ENCODE measurements at places on chromosomes 2 and 18.

DNA sequence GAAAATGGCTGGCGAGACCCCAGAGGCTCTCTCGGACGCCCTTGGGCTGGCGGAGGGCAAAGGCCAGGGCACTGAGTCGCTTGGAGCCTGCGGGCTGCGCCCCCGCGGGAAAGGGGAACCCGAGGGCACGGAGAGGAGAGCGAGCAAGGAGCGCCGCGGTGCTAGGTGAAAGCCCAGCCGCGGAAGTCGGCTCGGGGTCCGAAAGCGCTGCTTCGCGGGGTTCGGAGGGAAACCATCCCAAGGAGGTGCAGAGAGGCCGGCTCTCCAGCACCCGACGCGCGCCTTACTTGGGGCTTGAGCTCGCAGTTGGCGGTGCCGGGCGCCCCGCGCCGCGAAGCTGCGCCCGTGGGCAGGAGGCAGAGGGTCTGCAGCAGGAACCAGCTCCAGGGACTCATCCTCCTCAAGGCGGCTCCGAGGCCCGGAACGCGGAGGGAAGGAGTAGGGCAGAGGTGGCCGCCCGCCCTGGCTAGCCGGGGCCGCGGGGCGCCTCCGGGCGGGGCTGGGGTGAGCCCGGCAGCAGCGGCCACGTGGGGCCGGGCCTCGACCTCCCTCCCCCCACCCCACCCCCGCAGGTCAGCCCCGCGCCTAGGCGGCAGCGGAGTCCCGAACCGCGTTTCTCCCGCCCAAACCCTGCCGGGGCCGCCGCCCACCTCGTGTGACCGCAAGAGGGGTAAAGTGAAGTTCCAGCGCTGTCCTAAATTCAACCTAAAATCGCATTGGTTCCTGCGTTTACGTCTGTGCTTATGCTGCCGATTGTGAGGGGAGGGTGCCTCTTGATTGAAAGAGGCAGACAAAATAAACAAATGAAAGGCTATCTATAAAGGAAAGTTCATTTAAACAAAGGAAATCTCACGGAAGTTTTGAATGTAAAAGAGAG, at the start of gene TRABD2A:
Gene TRABD2A (minus strand): TSS at position 440 of the 877 bp plus-strand sequence. CDS start 45 bp downstream, at position 395.
- no peak for DNase-seq

DNA sequence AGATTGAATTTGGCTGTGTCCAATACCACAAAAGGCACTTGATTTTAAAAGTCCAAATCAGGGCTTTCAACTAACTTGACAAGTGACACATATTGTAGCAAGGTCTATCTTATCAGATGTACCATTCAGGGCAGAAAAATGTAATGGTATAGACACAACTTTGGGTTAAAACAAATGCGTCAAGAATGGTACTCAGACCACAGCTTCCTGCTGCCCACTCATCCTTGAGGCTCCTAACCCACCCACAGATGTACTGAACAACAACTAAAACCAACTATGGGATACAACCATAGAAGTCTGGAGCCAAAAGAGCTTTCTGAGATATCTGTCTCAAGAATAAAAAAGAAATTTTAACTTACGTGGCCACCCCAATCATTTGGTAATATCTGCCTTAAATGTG, 105.2 kb downstream of the RBM43 start:
- DNase-seq: no peak

GRCh38 chr18:49025767-49026500, 75.2 kb upstream of the SMAD7 start:
- DNase-seq: no peak

GRCh38 chr2:185484602-185485001, 254.0 kb upstream of the FSIP2 start:
- no peak for DNase-seq

DNA sequence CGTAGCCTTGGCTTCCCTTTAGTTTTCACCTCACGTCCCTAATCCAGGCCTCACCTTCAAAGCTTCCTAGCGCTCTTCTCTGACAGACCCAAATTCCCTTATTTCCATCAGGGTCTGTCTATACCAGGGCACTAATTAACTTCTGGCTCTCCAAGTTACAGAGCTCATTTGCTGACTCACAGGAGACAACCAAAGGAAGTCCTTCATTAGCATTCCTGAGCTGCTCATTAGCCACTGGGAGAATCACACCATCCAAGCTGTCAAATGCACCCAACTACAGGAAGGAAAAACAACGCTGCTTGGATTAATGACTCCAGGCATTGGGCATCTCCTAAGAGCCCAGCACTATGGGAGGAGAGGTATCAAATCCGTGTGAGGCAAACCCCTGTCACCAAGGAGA, 109.8 kb upstream of the ALK start:
- no peak for DNase-seq

- no peak for DNase-seq
Observed at GRCh38 chr18:49026501-49027373, 76.0 kb upstream of the SMAD7 start.

DNA sequence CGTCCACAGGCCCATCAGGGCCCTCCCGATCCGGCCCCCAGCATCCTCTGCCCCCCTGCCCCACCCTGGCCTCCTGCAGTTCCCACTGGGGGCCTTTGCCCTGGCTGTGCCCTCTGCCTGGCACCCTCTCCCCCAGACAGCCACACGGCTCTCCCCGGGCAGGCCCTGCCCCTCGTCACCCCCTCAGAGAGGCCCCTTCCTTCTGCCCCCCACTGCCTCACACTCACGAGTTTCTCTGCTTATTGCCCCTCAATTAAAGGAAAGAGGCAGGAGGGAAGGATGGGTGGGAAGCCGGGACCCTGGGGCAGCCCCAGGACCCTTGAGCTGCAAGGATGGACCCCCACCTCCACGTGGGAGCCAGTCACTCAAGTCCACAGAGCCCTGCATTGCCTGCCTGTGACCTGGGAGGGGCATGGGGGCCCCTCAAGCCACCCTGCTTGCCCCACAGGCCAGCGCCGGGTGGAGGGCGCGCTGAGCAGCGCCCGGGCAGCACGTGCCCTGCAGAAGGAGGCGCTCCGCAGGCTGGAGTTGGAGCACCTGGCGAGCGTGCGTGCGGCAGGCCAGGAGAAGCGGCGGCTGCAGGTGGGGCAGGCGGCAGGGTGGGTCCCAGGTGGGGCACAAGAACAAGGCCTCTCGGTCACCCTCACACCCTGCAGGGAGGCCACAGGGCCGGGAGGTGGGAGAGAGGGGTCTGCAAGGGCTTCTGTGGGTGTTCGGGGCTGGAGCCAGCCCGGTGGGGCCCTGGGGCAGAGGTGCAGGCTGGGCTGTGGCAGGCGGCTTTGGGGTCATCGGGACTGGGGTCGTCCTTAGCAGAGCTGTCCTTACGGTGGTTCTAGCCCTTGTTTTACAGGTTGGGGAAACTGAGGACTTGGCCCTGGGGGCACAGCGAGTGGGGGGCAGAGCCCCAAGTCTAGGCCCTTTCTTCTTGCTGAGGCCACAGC, 30.5 kb upstream of the SNED1 start:
- no peak for DNase-seq

- no peak for DNase-seq
Observed at GRCh38 chr2:190843890-190844699, 36.5 kb upstream of the GLS start.

- no peak for DNase-seq
Observed at GRCh38 chr2:190981733-190982132, 32.2 kb downstream of the STAT1 start.

- DNase-seq: no peak
Observed at GRCh38 chr2:35067420-35067819, 1288.2 kb upstream of the CRIM1 start.

- DNase-seq: peak; percentile 23
Observed at GRCh38 chr18:48872234-48873145, 78.3 kb downstream of the SMAD7 start.

DNA sequence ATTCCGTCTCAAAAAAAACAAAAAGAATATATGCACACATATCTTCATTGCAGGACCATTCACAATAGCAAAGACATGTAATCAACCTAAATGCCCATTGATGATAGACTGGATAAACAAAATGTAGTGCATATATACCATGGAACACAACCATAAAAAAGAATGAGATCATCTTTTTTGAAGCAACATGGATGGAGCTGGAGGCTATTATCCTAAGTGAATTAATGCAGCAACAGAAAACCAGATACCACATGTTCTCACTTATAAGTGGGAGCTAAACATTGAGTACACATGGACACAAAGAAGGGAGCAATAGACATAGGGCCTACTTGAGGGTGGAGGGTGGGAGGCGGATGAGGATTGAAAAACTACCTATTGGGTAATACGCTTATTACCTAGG, 8.8 kb downstream of the NT5C1B start:
- no peak for DNase-seq

- DNase-seq: no peak
Observed at GRCh38 chr2:232319803-232320442, 58.6 kb upstream of the ALPP start.

DNA sequence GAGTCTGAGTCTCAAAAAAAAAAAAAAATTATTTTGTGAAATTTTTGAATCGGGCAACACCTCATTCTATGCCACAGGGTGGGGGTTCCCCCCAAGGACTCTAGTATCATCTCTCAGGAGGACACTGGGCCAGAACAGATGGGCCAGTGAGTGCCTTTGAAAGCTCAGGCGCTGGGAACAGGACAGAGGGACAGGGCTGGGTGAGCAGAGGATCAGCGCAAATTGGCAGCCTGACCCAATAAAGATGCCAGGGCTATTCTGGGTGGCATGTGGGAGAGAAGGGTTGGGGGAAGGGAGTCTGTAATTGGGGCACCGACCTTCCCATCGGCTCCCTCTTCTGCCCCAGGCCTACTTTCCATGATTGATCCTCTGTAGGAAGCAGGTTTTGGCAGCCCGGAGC, 44.0 kb downstream of the KIF3C start:
- DNase-seq: no peak

DNA sequence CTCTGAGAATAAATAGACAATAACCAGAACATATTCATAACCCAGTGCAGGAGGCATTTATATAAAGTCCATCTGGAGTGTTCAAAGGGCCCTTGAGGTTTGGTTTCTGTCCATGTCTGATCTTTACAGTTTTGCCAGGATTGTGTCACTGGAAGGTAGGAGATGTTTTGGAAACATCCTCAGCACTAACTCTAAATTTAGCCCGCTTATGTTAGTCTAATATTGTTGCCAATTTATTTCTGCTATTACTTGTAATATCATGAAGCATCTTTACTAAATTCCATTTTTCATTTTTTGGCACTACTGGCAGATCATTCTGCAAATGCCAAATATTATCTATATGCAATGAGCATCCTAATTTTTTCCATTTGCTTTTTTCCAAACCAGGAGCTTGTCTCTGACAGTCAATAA, 22.4 kb upstream of the REV1 start:
- DNase-seq: no peak

DNA sequence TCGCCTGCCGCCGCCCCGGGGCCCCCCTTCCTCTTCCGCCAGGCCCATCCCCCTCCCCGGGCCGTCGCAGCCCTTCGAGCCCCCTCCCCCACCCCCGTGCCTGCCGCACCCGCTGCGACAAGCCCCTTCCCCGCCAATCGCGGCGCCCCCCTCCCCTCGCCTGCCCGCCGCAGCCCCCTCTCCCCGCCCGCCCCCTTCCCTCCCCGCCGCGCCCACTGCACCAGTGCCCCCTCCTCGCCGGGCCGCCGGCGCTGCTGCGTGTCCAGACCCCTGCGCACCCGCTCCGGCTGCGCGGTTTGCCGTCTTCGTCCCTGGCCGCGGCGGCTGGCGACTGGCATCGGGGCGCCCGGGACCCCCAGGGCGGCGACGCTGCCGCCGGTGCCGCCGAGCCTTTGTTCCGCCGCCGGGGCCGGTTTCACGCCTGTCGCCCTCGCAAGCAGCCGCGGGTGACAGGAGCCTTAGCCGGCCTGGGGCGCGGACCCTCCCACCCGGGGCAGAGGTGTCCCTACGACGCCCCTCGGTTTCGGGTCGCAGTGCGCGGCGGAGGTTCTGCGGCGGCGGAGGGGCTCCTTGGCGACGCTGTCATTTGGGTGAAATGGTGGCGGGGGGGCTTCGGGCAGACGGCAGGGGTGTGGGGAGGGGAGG, 18.1 kb downstream of the GPC1 start:
- no peak for DNase-seq

GRCh38 chr2:180033993-180034894, 27.1 kb upstream of the CWC22 start:
- DNase-seq: no peak

- no peak for DNase-seq
Observed at GRCh38 chr2:59752071-59752470, 801.4 kb downstream of the BCL11A start.

GRCh38 chr2:57180042-57180567, 866.5 kb upstream of the VRK2 start:
- no peak for DNase-seq

- no peak for DNase-seq
Observed at GRCh38 chr2:185202381-185202780, 536.2 kb upstream of the FSIP2 start.

DNA sequence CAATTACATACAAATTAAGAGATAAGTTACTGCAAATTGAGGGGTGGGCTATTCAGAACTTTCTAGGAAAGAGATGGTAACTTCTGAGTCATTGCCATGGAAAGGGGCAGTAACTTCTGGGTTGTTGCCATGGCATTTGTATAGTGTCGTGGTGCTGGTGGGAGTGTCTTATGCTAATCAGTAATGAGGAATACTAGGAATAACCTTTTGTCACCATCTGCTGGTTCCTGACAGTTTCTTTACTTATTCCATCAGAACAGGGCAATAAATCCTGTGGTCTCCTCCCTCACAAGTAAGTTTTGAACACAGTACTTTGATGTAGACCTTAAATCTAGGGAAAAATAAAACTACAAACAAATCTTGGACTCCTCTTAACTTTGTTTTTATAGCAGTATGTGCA, 435.4 kb downstream of the BCL11A start:
- no peak for DNase-seq

- peak; percentile 72 for DNase-seq
Observed at GRCh38 chr18:55509631-55510324, 78.2 kb downstream of the TCF4 start.

DNA sequence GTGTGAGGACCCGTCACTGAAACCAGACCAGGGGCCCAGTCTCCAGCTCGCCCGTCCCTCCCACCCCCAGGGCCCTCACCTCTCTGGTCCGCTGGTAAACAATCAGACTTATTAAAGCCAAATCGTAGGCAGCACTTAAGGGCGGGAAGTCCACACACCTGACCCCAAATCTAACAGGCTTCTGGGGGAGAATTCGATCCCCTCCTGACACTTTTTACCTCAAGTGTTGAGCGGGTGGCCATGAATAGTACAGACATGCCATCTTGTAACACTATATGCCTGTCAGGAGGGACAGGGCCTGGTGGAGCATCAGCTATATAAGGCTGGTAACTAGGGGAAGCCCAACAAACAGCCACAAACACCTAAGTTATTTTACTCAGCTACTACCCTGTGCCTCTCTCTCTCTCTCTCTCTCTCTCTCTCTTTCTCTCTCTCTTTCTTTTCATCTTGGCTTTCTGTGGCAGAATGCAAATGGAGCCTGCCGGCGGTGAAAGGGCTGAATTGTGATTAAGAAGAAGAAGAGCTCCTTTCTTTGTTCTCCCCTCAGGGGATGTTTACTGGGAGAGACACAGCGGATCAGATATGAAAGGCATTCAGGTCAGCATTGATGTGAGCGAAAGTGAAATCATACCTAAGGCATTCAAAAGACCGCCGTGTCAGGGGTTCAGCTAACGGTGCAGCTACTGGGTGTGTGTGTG, 9.5 kb downstream of the ZEB2 start:
- DNase-seq: no peak

GRCh38 chr2:176251928-176252327, 17.3 kb upstream of the MTX2 start:
- no peak for DNase-seq

Data from AG09309 (cell line).